ENCODE measurements at places on chromosomes 2 and 18.
A peak's percentile ranks its signal among the peaks of the same experiment; 100 is the strongest.

- DNase-seq: peak; percentile 14
Observed at GRCh38 chr2:132975193-132976105, 305.4 kb upstream of the LYPD1 start.

DNA sequence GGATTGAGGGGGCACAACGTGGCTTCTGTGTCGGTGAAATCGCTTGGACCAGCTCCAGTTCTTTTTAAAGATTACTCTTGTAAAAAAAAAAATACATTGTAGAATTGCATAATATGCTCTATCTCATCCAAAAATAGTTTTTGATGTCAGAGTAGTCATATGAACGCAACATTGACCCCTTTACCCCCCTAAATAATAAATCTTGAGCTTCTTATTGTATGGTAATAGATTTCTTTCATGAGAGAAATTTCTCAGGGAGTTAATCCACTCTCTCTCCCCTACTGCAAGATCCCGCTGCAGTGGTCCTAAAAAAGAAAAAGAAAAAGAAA, 50.2 kb upstream of the PAIP2B start:
- DNase-seq: no peak

GRCh38 chr2:128371648-128372345, 53.1 kb upstream of the HS6ST1 start:
- peak; percentile 48 for DNase-seq

DNA sequence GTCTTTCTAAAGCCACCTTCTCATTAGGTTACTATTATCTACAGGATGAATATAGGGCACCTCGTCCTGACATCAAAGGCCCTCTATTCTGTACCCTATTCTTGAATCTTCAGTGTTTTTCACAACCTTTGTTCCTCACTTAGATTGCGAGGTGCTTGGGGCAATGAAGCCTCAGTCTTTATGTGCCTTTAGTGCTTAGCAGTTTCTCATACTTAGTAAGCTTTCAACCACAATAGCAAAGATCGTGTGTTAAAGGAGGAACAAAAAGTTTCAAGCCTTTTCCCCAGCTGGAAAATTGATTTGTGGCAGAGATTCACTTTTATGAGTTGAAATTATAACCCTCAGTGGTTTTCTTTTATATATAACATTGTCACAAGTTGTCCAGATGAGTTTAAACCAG, 226.9 kb downstream of the MYO3B start:
- DNase-seq: no peak

GRCh38 chr2:27724905-27725701, 46.4 kb upstream of the MRPL33 start:
- no peak for DNase-seq

DNA sequence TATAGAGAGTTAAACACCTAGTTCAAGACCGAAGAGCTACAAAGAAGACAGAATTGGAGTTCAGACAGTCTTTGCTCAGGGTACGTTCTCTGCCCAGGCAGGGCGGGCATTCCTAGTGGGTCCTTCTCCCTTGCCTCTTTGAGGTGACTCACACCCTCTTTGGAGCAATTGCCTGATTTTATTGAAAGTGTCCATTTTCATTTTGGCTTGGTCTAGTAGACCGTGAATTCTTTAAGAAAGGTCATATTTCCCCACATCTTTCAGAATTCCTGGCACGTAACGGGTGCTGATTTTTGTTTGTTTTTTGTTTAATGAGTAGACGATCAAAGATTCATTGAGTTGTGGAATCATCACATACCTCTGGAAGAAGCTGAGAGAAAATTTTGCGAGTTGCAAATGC, 871.5 kb downstream of the RNF144A start:
- DNase-seq: no peak

Measured in GM12865 (cell line).